ENCODE measurements at places on chromosomes 2 and 18.
A peak's percentile ranks its signal among the peaks of the same experiment; 100 is the strongest.

- DNase-seq, result no peak
Observed at GRCh38 chr2:150388289-150388625, 99.2 kb downstream of the RND3 start.

GRCh38 chr2:102724016-102724490 is 37.8 kb upstream of the TMEM182 start:
- no peak for DNase-seq

GRCh38 chr18:69220529-69220928 is 180.2 kb upstream of the DOK6 start:
- no peak for DNase-seq

DNA sequence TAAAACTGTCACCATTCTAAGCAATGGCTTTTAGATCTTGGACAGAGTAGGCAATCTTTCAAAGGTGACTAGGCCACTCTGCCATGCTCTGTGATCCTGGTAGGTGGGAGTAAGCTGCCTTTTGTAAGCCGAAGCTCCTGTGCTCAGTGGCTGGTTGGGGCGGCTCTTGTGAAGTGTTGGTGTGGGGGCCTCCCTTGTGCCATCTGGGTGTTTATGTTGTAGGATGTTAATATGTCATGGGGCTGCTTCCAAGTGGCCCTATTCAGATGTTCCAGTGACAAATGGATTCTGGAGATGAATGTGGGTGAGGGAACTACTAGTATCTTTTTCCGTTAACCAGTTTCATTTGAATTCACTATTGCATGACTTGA is 116.8 kb upstream of the SPRED2 start:
- DNase-seq, result no peak

GRCh38 chr2:178910005-178910404 is 102.8 kb upstream of the TTN start:
- DNase-seq, result no peak

GRCh38 chr2:60400462-60401246 is 152.8 kb downstream of the BCL11A start:
- no peak for DNase-seq

- DNase-seq, result no peak
Observed at GRCh38 chr2:223196331-223196730, 144.3 kb downstream of the KCNE4 start.

- peak; percentile 89 for DNase-seq
Observed at GRCh38 chr18:35497370-35498197, at the start of gene INO80C. INO80C (minus strand) TSS chr18:35497960; CDS start chr18:35497874, 86 bp downstream.

DNA sequence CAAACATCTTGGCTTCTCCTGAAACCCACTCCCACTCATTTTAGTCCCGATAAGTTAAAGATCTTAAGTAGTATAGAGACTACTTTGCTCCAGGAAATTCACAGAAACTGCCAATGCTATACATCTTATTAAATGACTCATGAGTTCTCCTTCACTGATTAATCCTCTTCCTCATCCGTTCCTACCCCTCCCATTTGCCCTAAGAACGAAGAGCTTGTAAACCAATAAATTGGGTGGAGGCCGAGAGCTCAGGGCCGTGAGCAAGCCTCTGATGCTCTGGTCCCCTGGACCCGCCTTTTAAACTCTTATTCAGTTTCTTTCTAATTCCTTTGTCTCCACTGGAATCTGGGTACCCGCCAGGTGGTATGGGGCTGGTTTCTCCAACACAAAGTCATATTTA is 68.6 kb downstream of the METTL8 start:
- DNase-seq, result no peak

GRCh38 chr2:126952216-126952615 is 53.5 kb downstream of the TEX51 start:
- DNase-seq, result no peak

DNA sequence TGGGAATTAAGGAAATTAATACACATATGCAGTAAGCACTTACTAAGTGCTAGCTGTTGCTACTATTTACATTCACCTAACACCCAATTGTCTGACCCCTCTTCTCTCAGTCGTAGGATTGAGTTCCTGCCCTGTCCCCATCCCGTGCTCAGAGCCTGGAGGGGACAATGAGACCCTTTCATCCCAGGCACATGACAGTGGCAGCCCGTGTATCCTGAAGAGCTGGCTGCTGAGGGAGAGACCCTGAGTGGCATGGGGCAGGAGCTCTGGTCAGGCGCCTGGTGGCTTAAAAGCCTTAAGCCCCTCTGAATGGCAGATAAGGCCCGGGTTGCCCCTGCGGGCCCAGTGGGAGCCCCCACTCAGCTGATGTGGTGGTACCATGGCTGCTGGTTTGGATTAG is 99.0 kb downstream of the DYSF start:
- DNase-seq, result no peak

- no peak for DNase-seq
Observed at GRCh38 chr2:154187948-154188347, 316.2 kb downstream of the GALNT13 start.

- no peak for DNase-seq
Observed at GRCh38 chr2:32900246-32900973, 46.3 kb upstream of the LTBP1 start.

DNA sequence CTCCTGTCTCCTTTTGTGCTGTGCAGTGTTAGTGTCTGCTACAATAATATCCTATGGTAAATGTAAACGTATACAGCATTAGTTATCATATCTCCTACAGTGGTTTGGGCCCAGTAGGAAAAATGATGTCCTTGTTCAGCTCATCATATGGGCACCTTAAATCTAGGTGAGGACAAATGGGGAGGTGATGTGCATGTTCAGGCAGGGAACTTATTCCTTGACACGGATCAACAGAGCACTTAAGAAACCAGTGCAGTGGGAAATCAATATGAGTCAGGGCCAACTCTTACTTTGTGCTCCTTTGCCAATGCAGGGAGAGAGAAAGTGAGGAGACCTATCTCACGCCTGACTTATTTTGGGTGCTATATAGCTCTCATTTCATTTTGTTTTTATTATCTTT is 76.4 kb downstream of the KLHL14 start:
- no peak for DNase-seq

DNA sequence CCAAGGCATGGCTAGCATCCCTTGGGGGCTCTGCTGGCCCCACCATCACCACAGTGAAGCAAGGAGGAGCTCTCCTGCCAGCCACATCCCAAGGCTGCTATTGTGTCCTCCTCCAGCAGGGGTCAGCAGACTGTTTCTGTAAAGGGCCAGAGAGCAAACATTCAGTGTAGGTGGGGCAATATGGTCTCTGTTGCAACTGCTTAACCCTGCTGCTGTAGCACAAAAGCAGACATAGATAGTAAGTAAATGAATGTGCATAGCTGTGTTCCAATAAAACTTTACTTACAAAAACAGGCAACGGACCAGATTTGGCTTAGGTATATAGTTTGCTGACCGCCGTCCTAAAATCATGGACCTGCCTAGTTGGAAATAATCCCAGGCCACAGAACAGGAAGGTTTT is 36.4 kb upstream of the ZBTB7C start:
- DNase-seq, result peak; percentile 28

- no peak for DNase-seq
Observed at GRCh38 chr2:25566694-25567093, 106.7 kb downstream of the DTNB start.

DNA sequence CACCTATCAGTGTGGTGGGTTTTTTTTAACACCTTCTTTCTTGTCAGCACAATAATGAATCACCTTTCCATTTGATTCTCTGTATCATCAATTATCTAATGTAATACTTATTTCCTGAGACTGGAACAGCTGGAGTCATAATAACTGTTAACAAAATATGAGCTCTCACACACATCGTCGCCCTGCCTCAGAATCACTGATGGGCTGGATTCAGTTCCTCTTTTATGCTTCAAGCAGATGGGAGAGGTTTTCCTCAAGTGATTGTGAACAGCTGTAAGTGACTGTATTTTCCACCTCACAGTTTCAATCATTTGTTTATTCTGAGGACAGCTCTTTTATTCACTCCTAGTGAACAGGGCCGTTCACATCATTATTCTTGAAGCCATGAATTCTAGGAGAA is 330.2 kb downstream of the DSC3 start:
- DNase-seq, result no peak

DNA sequence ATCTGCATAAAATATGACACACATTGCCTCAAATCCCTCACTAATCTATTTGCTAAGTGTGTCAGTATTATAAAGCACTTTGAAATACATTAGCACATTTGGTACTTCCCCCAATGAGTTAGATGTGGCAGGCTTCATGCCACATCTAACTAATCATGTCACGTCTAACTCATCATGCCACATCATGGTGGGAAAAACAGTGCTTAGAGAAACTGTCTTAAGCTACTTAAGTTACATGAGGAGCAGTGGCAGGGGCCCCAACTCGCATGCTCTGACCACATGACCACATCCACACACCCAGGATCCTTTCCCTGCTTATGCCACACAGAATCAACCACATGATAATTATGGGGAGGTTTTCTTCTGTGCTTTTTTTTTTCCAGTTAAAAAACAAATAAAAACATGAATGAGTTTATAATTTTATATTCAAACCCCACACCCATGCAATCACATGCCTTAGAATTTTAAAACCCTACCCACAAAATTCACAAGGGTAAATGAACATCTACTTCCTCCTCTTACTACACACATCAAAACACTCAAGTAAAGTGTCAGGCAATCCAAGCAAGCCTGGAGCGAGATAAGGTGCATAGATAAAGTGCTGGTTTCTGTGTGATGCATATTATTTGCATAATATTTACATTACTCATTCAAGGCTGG is 1.6 kb downstream of the ABCA12 start:
- no peak for DNase-seq

- no peak for DNase-seq
Observed at GRCh38 chr2:133773854-133774653, 205.8 kb upstream of the NCKAP5 start.

DNA sequence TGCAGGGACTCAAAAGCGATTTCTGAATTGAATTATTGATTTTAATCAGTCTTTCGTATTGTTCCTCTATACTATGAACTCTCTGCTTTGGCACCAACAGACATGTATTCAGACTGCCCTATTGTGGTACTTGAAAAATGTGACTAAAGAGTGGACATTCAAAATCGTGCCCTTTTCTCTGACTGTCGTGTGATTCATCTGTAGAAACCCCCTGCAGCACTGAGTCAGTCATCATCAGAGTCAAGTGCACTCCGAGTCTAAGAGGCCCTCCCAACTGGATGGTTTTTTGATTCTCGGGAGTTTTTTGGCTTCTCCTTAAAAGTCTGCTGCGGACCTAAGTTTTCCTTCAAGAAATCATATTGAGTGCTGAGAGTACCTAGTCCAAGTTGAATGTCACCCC is 96.4 kb upstream of the FOSL2 start:
- no peak for DNase-seq

DNA sequence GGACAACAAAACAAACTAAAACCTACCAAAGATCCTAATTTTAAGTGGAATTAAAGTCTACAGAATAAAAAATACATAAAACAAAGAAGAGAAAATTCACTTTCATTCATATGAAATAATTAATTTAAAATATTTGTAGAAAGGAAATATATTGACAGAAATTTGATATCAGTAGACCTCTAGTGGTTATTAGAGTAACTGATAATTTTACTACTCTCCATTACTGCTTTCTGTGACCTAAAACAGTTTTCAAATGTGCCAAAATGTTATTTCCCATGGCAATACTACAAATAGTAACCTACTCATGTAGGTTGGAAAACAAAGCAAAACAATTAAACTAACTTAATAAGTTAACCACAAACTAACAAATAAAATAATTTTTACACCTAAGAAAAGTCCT is 147.1 kb downstream of the NOL4 start:
- no peak for DNase-seq

GRCh38 chr2:239093542-239093941 is 245.7 kb downstream of the TWIST2 start:
- DNase-seq, result no peak

DNA sequence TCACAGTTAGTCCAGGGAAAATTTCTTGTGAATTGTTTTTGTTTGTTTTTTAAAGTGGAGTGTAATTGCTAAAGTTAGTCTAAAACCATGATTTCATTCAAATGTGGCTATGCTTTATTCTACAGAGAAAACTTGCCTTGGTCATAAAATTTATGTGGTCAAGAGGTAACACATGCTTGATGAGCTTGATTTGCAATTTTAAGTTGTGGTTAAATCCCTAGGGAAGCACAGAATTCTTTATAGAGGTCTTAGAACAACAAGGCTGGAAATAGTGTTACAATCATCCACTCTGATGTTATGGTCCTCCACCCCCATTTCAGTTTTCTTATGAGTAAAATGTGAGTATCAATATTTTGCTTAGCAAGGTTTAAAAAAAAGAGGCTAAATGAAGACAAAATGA is 359.6 kb downstream of the NRXN1 start:
- no peak for DNase-seq

DNA sequence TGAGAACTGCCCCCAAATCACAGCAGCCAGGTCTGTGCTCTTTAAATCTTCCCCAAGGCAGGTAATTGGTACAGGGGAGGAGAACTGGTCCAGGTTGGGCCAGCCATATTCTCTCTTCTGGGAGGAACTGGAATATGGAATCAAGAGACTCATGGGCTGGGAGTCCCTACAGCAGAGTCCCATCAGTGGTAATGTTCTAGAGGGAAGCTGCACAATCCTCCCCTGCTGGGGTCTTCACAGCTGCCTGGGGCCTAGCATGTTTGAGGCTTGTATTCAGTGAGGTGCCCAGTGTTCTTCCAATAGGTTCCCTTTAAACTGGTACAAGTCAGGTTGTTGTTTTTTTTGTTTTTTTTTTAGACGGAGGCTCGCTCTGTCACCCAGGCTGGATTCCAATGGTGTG is 21.1 kb upstream of the EGR4 start:
- no peak for DNase-seq

- DNase-seq, result no peak
Observed at GRCh38 chr2:23666980-23667357, 260.0 kb downstream of the ATAD2B start.

GRCh38 chr2:221289846-221290245 is 282.3 kb downstream of the EPHA4 start:
- no peak for DNase-seq
